Fibroblast of villous mesenchyme (primary cell): ENCODE measurements at places on chromosomes 2 and 18. TPM values are rescaled to one million over a fixed set of nuclear protein-coding genes. Genes with fewer than 3 reads are reported as not detected.

IMPACT gene
- 25.8 and 35.4 TPM in 2 replicates for total RNA-seq

ICA1L gene
- 3.5 and 4.8 TPM in 2 replicates for total RNA-seq

SLC9A4 gene
- under 0.01 TPM in 1 of 2 replicates, not detected in the other for total RNA-seq

TACR1 gene
- total RNA-seq = under 0.01 TPM in 1 of 2 replicates, not detected in the other

CCBE1 gene
- 7.4 and 10.4 TPM in 2 replicates for total RNA-seq

EDAR gene
- not detected in 2 replicates for total RNA-seq

SCYGR6 gene
- total RNA-seq = not detected in 2 replicates

KIF5C gene
- total RNA-seq = under 0.01 TPM in 2 replicates

HOXD10 gene
- 39.9 and 58.7 TPM in 2 replicates for total RNA-seq

CDCA7 gene
- 5.5 and 5.6 TPM in 2 replicates for total RNA-seq

COL4A3 gene
- total RNA-seq = under 0.01 TPM in 2 replicates

AKAIN1 gene
- total RNA-seq = not detected in 2 replicates

ASB18 gene
- total RNA-seq = not detected in 2 replicates

DLX1 gene
- total RNA-seq = not detected in 2 replicates

MERTK gene
- under 0.01 TPM in 2 replicates for total RNA-seq

LIPG gene
- 0.86 and 1.3 TPM in 2 replicates for total RNA-seq

NLRC4 gene
- total RNA-seq = not detected in 2 replicates

GPR45 gene
- not detected in 2 replicates for total RNA-seq

IL37 gene
- total RNA-seq = 0.32 TPM in 1 of 2 replicates, not detected in the other

MSTN gene
- under 0.01 TPM in 2 replicates for total RNA-seq

ARHGEF33 gene
- total RNA-seq = 0.32 and 0.43 TPM in 2 replicates

HMSD gene
- total RNA-seq = 1.3 TPM in 2 replicates

QPCT gene
- 27.1 and 47.5 TPM in 2 replicates for total RNA-seq

TUBB8B gene
- 0.32 and 0.43 TPM in 2 replicates for total RNA-seq

EGR4 gene
- total RNA-seq = not detected in 2 replicates

CRYGC gene
- total RNA-seq = not detected in 2 replicates

RGPD3 gene
- 0.32 and 0.43 TPM in 2 replicates for total RNA-seq

KATNAL2 gene
- total RNA-seq = 1.3 and 2.9 TPM in 2 replicates

DAW1 gene
- total RNA-seq = 0.64 TPM in 1 of 2 replicates, not detected in the other

PLEK gene
- total RNA-seq = not detected in 2 replicates

PRR30 gene
- total RNA-seq = not detected in 2 replicates

WDR12 gene
- total RNA-seq = 22.5 and 38.0 TPM in 2 replicates

ANKRD23 gene
- 1.3 TPM in 2 replicates for total RNA-seq

TMEM127 gene
- 27.2 and 29.6 TPM in 2 replicates for total RNA-seq

GAD1 gene
- 0.32 TPM in 1 of 2 replicates, not detected in the other for total RNA-seq

SRD5A2 gene
- under 0.01 TPM in 1 of 2 replicates, not detected in the other for total RNA-seq

PDE1A gene
- total RNA-seq = 1.7 and 1.9 TPM in 2 replicates

DAPL1 gene
- not detected in 2 replicates for total RNA-seq

DOCK10 gene
- 20.7 and 26.1 TPM in 2 replicates for total RNA-seq

RAX gene
- not detected in 2 replicates for total RNA-seq

FEZ2 gene
- 53.1 and 56.6 TPM in 2 replicates for total RNA-seq

OTOS gene
- total RNA-seq = not detected in 2 replicates

DUSP28 gene
- 3.5 and 4.5 TPM in 2 replicates for total RNA-seq

SCG2 gene
- total RNA-seq = 0.86 and 0.97 TPM in 2 replicates

LCT gene
- under 0.01 TPM in 1 of 2 replicates, not detected in the other for total RNA-seq

IL1B gene
- 2.6 TPM in 2 replicates for total RNA-seq

MAL gene
- not detected in 2 replicates for total RNA-seq

CAB39 gene
- total RNA-seq = 51.2 and 86.4 TPM in 2 replicates

CHRND gene
- total RNA-seq = not detected in 2 replicates

ERMN gene
- total RNA-seq = not detected in 2 replicates

EFR3B gene
- under 0.01 TPM in 2 replicates for total RNA-seq

AQP12A gene
- total RNA-seq = not detected in 2 replicates

CPS1 gene
- total RNA-seq = 19.3 and 21.6 TPM in 2 replicates

RGPD5 gene
- 36.1 and 42.3 TPM in 2 replicates for total RNA-seq

YES1 gene
- 87.7 and 99.2 TPM in 2 replicates for total RNA-seq

MC2R gene
- not detected in 2 replicates for total RNA-seq

FOXD4L1 gene
- under 0.01 TPM in 1 of 2 replicates, not detected in the other for total RNA-seq
